Effector memory CD4-positive, alpha-beta T cell (primary cell): ENCODE measurements at places on chromosomes 2 and 18.

DNA sequence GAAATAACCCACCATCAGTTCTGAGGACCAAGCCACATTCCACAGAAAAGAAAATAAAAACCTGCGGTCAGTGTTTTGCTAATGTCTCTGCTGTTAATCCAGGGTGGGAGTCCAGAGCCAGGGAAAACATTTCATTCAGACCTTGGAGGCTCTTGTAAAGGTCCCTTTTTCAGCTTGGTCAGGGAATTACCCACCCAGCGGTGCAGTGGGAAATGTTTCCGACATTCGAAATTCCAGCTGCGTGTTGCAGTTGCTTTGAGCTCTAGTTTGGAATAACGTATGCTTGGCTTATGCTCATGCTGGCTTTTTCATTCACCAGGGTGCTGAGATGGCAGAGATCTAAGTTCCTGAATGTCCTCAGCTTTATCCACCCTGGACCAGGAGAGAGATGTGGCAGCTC, 219.1 kb downstream of the TRIB2 start:
- DNase-seq, result no peak

DNA sequence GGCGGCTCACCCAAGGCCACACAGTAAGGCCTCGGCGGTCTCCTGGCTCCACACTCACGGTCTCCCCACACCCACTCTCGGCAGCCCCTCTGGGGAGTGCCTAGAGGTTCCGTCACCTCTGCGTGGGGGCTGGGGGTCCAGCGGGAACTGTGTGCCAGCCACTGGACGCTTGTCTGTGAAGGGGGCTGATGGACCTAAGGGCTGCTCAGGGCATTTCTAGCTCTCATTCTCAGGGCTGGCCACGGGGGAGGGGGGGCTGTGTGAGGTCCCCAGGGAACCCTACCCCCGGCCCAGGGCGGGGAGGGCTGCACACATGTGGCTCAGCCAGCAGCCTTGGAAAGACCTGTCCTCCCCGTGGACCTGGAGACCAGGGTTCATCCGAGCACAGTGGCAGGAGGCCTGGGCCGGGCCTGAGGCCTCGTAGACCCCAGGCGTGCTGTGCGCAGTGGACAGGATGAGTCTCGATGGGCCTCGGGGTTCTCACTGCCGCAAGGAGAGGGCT, 27.1 kb upstream of the ODC1 start:
- no peak for DNase-seq

GRCh38 chr2:48890454-48891131, 135.1 kb upstream of the LHCGR start:
- no peak for DNase-seq

- no peak for DNase-seq
Observed at GRCh38 chr2:197353393-197354168, 43.0 kb upstream of the ANKRD44 start.

- no peak for DNase-seq
Observed at GRCh38 chr2:32958821-32959220, 12.1 kb downstream of the LTBP1 start.

- DNase-seq, result no peak
Observed at GRCh38 chr2:238689331-238689730, 158.6 kb upstream of the TWIST2 start.

GRCh38 chr2:120914839-120915521, 179.3 kb downstream of the GLI2 start:
- no peak for DNase-seq

- no peak for DNase-seq
Observed at GRCh38 chr2:134773759-134774742, 55.3 kb upstream of the TMEM163 start.

GRCh38 chr2:9638532-9638931, 7.7 kb upstream of the YWHAQ start:
- DNase-seq, result no peak

DNA sequence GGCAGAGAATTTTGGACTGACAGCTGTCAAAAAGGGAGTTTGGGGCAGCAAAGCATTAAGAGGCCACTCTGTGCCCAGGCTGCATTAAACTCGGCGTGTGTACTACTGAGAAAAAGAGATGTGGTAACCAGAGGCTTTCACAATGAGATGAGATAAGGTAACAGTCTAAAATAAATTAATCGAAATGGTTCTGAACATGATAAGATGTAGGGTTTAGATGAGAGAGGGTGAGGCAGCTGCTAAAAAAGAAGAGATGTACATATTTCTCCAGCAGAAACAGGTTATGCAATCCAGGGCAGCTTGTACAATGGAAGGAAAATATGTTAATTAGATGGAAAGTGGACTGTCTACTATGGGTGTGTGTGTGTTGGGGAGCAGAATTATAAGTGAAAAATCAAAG, 39.2 kb upstream of the ACTR3 start:
- no peak for DNase-seq

DNA sequence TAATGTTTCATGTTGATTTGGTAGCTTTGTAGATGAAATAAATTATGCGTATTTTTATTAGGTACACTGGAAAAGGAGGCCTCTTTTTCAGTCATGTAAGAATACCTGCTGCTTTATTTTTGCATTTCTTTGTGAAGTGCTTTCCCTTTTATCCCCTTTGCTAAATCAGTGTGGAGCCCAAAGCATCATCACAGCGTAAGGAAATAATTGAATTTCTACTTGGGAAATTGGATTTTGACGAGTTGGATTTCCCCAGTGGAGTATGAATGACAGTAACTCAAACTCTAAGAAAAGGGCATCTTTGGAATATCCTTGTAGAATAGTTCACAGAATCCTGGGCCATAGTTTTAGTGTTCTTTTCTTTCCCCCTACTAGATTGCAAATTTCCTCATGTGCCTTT, 97.2 kb downstream of the KCNJ3 start:
- no peak for DNase-seq

GRCh38 chr18:68985172-68985820, 187.4 kb downstream of the CCDC102B start:
- DNase-seq, result no peak

- DNase-seq, result no peak
Observed at GRCh38 chr2:169845016-169845415, 17.8 kb downstream of the UBR3 start.

DNA sequence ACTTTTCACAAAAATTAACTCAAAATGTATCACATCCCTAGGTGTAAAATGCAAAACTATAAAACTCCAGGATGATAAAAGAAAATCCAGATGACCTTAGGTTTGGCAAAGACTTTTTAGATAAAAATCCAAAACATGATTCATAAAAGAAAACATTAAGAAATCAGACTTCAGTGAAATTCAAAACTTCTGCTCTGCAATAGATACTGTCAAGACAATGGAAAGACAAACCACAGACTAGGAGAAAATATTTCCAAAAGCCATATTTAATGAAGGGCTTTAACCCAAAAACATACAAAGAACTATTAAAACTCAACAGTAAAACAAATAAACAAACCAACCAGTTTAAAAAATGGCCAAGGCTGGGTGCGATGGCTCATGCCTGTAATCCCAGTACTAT, 173.6 kb upstream of the SPOPL start:
- no peak for DNase-seq
